ENCODE measurements at places on chromosomes 7 and 10. TPM values are rescaled to one million over a fixed set of nuclear protein-coding genes. Genes with fewer than 3 reads are reported as not detected.

DNA sequence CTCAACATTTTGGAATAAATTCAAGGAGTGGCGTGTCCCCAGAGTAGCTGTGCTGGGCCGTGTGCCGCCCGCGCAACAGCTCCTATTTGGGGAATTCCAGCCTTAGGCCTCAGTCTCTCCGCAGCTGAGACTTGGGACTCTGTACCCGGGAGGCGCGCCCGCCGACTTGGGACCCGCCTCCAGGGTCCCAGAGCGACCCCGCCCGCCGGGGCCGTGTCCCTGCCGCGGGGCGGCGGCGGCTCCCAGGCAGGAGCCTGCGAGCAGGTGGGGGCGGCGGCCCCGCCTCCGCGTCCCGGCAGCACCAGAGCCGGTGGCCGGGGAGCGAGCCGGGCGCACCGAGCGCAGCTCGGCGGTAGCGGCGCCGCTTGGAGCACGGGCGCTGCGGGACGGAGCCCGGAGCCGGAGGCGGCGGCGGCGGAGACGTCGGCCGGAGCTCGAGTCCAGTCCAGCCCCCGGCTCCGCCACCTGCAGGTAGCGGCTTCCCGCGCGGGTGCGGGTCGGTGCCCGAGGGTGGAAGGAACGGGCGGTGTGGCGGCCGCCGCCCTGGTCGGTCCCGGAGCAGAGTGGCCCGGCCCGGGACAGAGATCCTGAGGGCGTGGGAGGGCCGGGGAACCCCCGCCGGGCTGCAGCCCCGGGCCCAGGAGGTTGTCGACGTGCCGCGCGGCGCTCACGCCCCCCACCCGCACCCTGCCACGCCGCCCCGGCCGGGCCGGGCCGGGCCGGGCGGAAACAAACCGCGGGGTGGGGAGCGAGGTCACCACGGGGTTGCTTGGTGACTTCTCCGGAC, at the start of gene WIPF3:
TSS of gene WIPF3 (plus strand) at position 301 of the 787 bp plus-strand sequence. CDS start 28,217 bp downstream, outside the sequence.
- DNase-seq = peak; percentile 81

The MYPN gene
- 2.5 TPM for total RNA-seq

DNA sequence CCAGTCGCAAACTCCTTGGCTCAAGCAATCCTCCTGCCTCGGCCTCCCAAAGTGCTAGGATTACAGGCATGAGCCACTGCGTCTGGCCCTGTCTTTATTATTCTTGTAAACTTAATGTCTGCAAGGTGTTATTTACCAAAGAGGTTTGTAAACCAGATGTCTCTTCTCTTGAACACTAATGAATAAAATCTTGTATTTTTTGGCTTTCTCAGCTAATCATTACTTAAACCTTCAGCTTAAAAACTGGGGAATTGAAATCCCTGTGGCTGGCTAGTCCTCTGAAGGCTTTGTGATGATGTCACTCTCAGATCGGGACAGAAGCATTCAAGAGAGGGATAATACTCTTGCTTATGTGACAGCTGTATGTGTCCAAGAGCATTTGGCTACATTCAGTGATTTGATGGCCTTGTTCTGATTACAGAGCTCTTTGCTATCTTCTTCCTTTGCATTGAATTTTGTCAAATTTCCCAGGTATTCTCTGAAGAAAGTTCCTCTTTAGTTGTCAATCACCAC, 130.3 kb downstream of the BICC1 start:
- DNase-seq = no peak

GRCh38 chr10:75662715-75663114, 231.3 kb downstream of the LRMDA start:
- no peak for DNase-seq

DNA sequence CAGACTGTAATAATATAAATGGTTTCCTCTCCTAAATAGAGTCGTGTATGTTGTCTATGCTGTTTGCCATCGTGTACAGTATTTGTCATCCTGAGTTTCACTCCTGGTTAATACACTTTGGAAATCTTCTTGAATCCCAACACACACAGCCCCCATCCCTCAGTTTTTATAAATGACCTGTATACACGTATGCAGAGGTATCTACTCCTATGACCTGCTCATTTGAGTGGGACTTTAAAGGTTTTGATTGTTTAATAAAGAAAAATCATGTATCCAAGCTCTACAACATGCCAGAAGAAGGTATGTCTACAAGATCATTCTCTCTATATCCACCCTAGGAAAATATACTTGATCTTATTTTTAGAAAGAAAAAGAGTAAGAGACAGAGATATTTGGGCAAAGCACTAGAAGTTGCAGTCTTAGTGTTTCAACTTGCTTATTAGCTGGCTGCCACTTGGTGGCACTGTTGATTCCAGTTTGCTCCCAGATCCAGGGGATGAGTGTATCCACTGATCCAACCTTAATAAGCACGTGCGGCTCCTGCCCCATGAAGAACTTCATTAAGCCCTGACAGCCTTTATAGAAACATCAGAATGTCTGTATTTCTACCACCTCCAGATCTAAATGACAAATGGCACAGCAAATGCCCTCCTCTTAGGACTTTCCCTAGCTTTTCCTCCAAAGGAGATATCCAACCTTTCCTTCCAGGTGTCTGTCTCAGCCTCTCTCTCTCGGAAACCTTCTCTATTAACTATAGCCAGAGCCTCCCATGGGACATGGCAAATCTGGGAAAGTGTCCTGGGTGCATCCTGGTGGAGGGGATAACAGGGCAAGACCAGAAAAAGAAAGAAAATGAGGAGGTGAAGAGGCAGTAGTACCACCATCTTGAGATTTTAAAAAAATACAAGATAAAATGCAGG, 181.6 kb upstream of the NEBL start:
- no peak for DNase-seq

DNA sequence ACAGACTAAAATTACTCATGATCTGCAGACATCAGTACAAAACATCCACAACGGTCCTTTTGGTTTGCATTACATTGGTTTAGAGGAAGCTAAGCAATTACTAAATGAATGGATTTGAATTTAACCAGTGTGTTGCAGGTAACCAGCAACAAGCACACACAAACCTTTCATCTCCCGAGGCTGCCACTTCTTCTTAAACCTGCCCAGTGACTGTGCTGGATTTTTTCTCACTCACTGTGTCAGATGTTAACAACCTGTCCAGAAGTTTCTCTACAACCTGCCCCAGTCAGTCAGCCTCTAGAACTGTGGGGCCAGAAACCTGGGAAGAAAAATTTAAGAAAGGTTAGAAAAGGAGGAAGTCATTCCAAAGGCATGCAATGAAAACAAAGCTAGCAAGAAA, 2.4 kb upstream of the MEOX2 start:
- DNase-seq = no peak

The ATOH7 gene
- not detected for total RNA-seq

GRCh38 chr7:45148653-45148973, 9.0 kb upstream of the RAMP3 start:
- no peak for DNase-seq

GRCh38 chr10:73465978-73466726, 29.7 kb downstream of the PPP3CB start:
- DNase-seq = no peak

The LRRN3 gene
- 1.3 TPM for total RNA-seq

GRCh38 chr7:130831817-130832481, 97.9 kb upstream of the KLF14 start:
- no peak for DNase-seq

All from posterior vena cava (tissue), 2 donors.